Dermis microvascular lymphatic vessel endothelial cell (primary cell): ENCODE measurements at places on chromosomes 7 and 10.

DNA sequence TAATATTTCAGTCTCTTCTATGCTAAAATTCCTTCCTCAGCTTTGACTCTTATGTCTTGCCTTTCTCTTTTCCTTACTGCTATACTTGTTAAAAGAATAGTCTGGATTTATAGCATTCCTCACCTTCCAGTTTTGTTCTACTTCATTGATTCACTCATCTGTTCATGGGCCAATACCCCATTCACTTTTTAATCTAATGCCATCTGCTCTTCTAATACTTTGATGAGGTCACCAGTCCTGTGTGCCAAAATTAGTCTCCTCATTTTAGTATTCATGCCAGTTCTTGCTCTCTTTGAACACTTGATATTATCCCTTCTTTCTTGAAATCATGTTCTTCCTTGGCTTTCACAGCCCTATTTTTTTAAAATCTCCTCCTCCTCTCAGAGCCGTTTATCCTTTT, 19.3 kb downstream of the STK17A start:
- no peak for DNase-seq

DNA sequence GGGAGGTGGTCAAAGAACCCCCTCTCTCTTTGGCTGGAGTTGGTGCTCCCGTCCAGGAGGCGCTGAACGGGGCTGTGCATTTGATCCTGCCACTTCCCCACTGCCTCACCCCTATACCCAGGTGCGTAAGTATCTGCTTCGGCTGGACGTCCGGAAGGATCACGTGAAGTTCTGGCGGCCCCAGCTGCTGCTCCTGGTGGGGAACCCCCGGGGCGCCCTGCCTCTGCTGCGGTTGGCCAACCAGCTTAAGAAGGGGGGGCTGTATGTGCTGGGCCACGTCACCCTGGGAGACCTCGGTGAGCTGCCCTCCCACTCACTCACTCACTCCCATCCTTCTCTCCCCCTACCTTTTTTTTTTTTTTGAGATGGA, 5.6 kb upstream of the TRIP6 start:
- no peak for DNase-seq

- no peak for DNase-seq
Measured at GRCh38 chr7:46143949-46144917, 223.2 kb upstream of the IGFBP3 start.

GRCh38 chr7:70774950-70775527, 356.9 kb upstream of the GALNT17 start:
- DNase-seq, result no peak

- DNase-seq, result no peak
Measured at GRCh38 chr7:24457219-24457558, 116.1 kb upstream of the PALS2 start.

GRCh38 chr10:48683868-48684267, 805 bp upstream of the WDFY4 start:
- no peak for DNase-seq

GRCh38 chr7:2503056-2503941, 16.3 kb upstream of the LFNG start:
- DNase-seq, result no peak

GRCh38 chr7:142338633-142339501, 81.0 kb upstream of the PRSS58 start:
- peak; percentile 17 for DNase-seq

- DNase-seq, result no peak
Measured at GRCh38 chr10:28282336-28282735, 20.5 kb downstream of the MPP7 start.

- no peak for DNase-seq
Measured at GRCh38 chr7:44325811-44326241, 432 bp upstream of the CAMK2B start.

GRCh38 chr7:98372993-98373392, 27.9 kb downstream of the BAIAP2L1 start:
- no peak for DNase-seq

DNA sequence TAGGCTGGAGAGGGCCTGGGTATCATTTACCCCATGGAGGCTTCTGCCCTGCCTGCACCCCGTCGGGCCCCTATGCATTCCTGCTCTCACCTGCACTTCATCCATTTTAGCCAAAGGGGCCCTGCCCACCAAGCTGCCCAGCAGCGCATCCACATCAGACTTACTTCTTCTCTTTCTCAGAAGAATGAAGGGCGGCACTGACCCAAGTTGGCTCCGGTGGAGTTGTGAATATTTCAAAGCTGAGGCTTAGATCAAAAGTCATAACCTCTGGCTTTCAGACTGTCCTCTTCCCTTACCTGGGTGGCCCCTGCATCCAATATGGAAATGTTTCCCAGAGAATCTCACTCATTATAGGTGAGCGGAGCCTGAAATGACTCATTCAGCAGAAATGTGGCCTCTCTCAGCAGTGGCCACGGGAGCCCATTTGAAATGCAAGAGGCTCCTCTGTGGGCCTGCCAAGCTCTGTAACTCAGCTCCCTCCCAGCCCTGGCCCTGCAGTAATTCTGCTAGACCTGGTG, 117.6 kb upstream of the TCF7L2 start:
- no peak for DNase-seq
